Muscle of back (tissue), 13 donors: ENCODE measurements at places on chromosomes 2 and 18.

DNA sequence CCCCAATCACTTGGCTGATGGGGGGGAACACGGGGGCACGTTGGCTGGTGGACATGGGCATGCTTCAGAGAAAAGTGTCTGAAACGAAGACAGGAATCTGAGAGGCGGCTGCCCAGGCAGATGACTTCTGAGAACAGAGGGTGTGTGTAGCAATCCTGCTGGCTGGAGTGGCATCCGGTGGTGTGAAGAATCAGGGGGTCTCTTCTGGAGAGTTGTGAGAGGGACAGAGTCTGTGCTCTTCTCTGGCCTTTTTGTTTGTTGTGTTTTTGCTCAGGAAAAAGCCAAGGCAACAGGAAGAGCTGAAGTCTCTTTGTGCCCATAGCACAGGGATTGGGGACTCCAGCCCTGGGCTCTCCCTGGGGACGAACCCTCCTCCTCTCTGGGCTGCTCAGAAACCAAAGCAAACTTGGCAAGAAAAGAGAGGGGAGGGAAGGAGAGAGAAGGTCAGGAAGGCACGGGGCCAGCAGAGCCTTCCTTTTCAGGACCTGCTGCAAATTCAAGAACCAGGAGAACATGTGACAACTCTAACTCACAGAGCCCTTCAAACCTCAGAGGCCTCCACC, 97.0 kb upstream of the SMAD2 start:
- no peak for DNase-seq

DNA sequence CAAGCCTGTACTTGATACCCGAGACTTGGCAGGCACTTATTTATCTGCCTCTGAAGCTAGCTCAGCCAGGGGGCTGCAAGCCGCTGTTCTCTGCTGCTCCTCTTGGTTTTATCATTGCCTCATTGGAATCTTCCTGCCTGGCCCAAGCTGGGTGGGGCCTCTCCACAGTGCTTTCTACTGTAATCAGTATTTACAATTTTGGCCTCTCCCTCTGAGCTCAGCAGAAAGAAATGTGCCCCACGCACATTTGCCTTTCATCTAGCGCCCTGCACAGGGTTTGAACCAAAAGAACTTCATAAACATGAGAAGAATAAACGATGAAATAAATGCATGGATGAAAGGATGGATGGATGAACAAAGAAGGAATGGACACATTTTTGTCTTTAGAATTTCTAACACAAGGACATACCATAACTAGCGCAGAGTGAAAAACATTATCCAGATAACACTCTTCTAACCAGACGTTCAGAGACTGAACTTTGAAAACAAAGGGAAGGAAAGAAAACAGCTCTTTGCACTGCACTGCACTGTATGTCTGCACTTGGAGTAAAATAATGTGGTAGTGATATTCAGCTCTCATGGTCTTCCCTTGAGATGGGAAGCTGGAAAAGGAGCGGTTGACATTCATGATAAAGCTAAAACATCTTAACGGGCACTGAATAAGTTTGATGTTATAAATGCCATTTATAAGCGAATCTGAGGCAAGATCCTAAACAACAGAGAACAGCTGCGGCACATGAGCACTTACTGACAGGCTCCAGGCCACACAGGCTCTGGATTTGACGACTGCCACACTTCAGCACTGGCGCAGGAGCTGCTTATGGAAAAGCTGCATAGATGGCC, 86.8 kb upstream of the SP3 start:
- DNase-seq, result peak; percentile 53

GRCh38 chr2:165238295-165238694, 919 bp upstream of the SCN2A start:
- peak; percentile 11 for DNase-seq

DNA sequence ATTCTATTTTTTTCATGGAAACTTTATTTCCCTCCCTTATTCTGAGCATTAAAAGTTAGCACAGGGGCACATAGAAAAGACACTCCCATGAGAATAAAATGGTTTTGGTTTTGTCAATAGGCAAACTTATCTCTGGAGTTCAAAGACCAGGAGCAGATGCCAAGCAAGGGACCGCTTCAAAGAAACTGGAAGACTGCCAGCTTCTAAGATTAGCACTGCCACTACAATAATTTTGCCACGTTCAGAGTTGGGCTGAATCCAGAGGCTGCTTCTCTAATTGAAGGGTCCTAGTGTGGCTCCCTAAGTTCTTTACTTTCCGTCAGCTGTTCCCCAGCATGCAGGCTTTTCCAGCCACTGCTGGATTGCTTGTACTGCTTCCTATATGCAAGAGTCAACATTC, 681.0 kb upstream of the GCFC2 start:
- DNase-seq, result peak; percentile 22

GRCh38 chr2:112024231-112024630, 30.8 kb upstream of the TMEM87B start:
- DNase-seq, result no peak
